Activated naive CD4-positive, alpha-beta T cell (primary cell): ENCODE measurements at places on chromosomes 1 and 21.
A peak's percentile ranks its signal among the peaks of the same experiment; 100 is the strongest.

DNA sequence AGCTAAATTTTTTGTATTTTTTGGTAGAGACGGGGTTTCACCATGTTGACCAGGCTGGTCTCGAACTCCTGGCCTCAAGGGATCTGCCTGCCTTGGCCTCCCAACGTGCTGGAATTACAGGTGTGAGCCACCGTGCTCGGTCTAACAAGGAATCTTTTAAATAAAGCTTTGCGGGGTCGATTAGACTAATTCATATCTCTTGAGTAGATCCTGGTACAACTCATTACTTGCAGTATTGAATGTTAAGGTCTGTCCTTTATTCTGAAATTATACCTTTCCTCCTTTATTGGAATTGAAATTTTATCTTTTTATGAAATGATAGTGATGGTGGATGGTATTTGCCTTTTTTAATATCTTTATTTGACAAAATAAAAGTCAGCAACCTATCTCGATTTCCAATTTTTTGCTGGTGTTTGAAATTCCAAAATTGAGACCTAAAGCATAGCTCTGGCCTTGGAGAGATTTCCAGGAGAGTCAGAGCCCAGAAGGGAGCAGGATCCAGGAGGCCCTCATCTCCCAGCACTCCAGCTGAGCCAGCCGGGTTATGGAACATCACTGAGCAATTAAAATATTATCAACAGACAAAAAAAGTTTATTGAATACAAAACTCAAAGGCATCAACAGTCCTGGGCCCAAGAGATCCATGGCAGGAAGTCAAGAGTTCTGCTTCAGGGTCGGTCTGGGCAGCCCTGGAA lies 4.7 kb downstream of the S100A2 start:
- DNase-seq = no peak

GRCh38 chr1:64308866-64309265 lies 105.4 kb downstream of the UBE2U start:
- no peak for DNase-seq

GRCh38 chr1:43834280-43835081 lies 99.1 kb upstream of the ARTN start:
- no peak for DNase-seq

- no peak for DNase-seq
Measured at GRCh38 chr1:13662493-13662892, 37.5 kb upstream of the PRDM2 start.

DNA sequence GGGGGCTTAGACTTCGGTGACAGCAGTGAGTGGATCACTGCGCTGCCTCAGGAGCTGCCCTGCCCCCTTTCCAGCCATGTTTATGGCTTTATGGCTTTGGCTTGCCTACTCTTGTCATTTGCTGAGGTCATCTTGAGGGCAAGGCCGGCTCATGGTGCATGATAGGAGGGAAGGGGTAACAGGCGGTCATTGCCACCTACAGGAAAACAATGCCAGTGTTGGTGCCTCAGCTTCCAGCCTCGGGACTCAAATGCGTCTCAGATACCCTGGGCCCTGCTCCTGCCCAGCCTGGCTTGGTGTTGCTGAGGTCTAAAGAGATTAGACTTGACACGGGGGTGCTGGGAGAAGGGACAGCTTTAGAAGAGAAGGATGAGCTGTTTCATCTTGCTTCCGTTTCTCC lies 14.5 kb downstream of the KDF1 start:
- DNase-seq = no peak

DNA sequence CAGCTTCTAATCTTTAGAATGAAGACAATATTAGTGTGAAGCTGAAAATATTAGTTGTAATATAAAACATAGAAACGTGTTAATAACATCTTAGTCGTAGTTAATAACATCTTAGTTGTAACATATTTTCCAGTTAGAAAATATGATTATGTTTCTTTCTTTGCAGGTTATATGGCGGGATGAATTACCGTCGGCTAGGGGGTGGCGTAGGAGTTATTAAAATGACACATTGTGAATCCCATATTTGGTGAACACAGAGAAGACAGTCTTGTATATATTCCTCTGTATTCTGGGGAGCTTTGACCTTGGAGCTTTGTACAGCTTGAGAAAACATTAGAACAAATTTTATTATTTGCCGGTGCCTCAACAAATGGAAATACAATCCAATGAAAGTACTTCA lies 39.5 kb upstream of the DARS2 start:
- DNase-seq = no peak

- DNase-seq = no peak
Measured at GRCh38 chr1:183537405-183537804, 52.9 kb downstream of the NCF2 start.

DNA sequence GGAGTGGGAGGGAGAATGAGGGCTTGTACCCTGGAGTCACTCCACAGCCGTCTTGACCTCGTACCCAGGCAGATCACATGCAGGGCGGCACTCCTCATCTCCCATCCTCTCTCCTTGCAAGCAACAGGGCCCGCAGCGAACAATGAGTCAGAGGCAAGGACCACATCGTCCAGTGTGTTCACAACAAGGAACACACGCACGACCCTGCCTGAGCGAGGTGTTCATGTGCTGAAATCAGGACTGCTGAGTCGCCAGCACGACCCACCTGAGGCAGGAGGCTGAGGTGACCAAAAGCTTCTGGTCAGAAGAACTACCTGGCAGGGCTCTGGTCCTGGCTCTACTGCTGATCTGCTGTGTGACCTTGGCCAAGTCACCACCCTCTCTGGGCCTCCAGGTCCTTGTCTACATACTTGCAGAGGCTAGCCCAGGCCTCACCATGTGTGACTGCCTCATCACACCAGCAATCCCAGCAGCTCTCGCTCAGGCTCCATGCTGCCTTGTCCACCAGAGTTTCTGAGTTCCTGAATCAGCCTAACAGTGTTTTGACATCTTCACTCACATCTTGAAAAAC lies 78.0 kb downstream of the SSBP3 start:
- no peak for DNase-seq

GRCh38 chr21:27953340-27954045 lies 986.6 kb upstream of the ADAMTS5 start:
- DNase-seq = no peak

GRCh38 chr1:237478842-237479241 lies 411.9 kb downstream of the ZP4 start:
- DNase-seq = no peak

GRCh38 chr1:109619576-109620400 lies at the start of the genes AMPD2 and GNAT2:
AMPD2 (plus strand) TSS chr1:109619837; CDS start chr1:109621176, 1,339 bp downstream.
GNAT2 (minus strand) TSS chr1:109619616; CDS start chr1:109612870, 6,746 bp downstream.
- DNase-seq = peak; percentile 31

- DNase-seq = no peak
Measured at GRCh38 chr1:7684132-7684531, 87.0 kb upstream of the VAMP3 start.

GRCh38 chr1:78673120-78673519 lies 23.5 kb downstream of the IFI44 start:
- DNase-seq = no peak

DNA sequence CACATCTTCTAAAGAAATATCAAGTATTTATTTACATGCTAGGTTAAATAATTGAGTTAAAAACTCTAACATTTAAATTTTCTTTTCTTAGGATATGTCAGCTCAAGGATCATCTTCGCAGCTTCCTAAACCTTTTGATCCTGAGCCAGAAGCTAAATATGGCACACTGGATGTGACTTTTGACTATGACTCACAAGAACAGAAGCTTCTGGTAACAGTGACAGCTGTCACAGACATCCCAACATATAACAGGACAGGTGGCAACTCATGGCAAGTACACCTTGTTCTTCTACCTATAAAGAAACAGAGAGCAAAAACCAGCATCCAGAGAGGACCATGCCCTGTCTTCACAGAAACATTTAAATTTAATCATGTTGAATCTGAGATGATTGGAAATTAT lies 132.7 kb upstream of the SERTAD4 start:
- DNase-seq = no peak

GRCh38 chr1:110982320-110982719 lies 18.6 kb upstream of the LRIF1 start:
- no peak for DNase-seq

DNA sequence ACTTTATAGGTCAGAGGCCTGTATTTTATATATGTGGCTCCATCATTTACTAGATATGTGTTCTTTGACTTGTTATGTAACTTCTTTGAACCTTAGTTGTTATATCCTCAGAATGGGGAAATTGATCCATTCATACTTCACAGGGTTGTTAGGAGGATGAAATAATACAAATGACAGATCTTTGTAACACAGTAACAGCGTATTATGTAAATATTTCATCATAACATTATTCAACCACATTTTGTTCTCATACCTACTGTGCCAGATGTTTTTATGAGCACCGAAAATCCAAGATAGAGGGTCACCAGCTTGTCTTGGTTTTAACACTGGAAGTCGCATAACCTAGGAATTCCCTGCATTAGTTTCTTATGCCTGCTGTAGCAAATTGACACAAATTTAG lies 3.3 kb downstream of the SUCO start:
- DNase-seq = no peak

DNA sequence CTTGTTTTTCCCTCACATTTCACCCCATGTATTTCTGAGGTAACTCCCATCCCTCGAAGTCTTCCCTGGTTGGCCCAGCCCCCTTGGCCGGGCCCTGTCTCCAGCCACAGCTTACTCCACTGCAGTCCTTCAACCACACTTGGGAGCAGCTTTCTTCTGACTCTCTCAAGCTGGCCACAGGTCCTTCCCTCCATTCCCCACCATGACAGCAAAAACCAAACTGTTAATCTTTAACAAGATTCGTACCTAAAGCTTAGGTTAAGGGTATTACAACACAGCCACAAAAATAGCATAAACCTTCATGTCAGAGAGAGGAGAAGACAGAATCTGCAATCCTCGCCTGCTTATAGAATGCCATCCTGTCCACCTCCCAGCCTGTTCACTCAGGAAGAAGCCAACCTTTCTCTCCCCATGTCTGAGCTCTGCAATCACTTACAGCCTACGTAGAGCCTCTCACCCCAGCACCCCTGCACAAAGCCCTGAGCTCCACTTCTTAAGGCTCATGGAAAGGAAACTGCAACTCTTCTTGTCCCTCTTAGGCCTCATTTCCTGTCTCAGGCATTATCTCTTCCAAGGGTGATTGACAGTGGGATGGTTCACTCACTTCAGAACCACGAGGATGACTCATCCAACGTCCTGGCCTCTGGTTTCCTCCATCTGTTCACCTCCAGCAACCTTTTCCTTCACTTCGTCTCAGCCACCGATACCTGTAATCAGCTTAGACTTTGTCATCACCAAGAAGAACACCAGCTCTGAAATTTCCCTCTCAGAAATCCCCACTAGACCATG lies 72.8 kb downstream of the CD2 start:
- DNase-seq = no peak

- no peak for DNase-seq
Measured at GRCh38 chr1:245715291-245715701, 560.5 kb downstream of the KIF26B start.

DNA sequence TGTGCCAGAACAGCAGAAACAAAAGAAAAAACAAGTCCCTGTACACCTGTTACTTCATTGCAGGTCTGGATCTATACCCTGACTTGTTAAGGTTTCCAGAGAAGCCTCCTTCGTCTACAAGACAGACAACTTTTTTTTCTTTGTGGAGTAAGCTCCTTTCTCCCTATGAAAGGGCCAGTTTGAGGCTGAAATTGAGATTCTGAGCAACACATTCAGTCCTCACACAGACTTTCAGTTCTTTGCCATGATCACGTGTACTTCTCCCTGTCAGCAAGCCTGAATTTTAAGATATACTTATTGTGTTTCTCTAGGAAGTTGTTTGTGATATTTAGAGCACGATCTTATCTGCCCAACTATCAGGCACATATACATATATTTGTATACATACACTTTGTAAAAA lies 374.0 kb downstream of the NTNG1 start:
- no peak for DNase-seq

GRCh38 chr1:212301580-212301979 lies 16.4 kb downstream of the PPP2R5A start:
- no peak for DNase-seq

DNA sequence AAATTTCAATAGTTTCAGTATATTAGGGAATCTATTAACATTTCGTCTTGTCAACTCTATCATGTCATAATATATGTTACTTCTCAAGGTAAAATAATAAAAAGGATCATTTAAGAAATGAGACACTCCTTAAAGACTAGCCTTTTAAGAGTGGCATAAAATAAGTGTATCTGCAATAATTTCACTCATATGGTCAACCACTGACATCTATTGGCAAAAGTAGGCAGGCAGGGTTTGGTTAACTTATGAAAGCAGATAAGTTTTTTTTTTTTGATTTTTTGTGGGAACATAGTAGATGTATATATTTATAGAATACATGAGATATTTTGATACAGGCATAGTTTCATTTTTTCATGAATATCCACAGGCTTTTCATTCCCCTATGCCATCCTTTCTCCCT lies 5.5 kb upstream of the RGS21 start:
- no peak for DNase-seq

- DNase-seq = no peak
Measured at GRCh38 chr1:43858324-43858723, 75.3 kb upstream of the ARTN start.

DNA sequence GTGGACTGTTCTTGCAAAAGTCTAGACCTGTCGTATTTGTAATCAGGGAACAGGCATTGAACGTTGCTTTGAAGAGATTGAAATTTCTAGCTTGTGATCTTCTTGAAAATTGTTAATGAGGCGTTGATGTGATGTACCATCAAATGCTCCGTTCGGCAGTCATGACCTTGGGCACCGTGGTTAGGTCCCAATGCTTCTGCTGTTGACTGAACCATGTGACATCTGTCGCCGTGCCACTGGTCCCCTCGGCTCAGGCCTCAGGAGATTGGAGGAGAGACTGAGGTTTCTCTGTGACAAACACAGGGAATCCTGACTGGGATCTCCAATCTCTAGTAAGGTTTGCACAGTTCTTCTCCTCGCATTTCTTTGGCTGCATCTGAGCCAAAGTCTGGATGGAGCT lies 18.1 kb upstream of the KCNAB2 start:
- DNase-seq = no peak

- DNase-seq = no peak
Measured at GRCh38 chr1:10347109-10347508, 51.8 kb upstream of the PGD start.

- no peak for DNase-seq
Measured at GRCh38 chr1:76230842-76231281, 156.3 kb downstream of the ST6GALNAC3 start.

GRCh38 chr1:119143706-119144105 lies 3.3 kb upstream of the WARS2 start:
- DNase-seq = no peak

GRCh38 chr1:71267220-71267619 lies 186.4 kb upstream of the ZRANB2 start:
- no peak for DNase-seq

DNA sequence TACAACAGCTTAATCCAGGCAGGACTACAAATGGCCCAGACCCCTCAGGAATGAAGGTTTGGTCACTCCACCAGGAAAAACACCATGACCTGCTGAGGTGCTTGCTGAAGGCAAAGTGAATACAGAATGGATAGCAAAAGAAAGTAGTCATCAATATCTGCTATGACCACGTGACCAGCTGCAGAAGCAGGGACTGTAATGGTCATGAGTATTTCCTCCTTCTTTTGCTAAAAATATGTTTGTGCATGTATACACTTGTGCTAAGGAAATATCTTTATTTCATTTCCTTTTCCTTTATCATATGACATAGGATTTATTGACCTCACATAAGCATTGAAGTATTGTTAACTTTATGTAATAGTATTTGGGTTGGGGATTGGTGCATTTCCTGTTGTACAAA lies 26.4 kb upstream of the GOLT1A start:
- no peak for DNase-seq
